ENCODE measurements at places on chromosomes 2 and 18.

DNA sequence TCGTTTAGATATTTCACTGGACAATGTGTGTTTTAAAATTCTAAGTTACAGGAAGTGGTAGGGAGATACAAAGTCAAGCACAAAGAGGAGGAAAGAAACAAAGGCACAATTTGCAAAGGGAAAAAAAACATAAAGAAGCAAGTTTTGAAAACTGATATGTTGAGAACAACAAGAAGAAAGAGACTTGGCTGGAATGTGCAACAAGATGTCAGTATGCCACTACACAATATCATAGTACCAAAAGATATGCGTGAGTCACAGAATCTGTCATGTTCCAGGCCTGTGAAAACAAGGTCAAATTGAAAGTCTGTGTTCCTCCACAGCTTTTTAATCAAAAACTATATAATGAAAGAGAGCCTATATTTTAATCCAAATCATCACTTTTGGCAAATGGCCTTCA, 12.0 kb downstream of the EXOC6B start:
- no peak for DNase-seq

GRCh38 chr2:200081236-200081635, 125.9 kb downstream of the MAIP1 start:
- no peak for DNase-seq

DNA sequence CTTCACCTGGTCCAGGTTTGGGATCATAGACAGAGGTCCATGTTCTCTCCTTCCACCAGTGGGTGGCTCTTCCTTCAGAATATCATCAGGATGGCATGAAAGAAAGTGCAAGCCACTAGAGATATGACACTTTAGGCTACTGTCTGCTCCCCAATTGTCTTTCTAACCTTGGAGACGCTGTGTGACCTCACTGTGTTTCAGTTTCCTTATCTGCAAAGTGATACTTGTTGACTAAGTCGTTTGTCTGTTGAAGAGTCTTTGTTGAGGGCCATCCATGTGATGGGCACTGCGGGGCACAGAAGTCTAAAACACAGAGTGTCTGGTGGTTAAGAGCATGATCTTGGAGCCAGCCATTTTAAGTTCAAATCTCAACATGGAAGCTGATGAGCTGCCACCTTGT, 259.9 kb upstream of the THSD7B start:
- DNase-seq = no peak

GRCh38 chr18:35618696-35619095, 37.2 kb downstream of the GALNT1 start:
- no peak for DNase-seq

- no peak for DNase-seq
Observed at GRCh38 chr18:4125627-4126230, 329.4 kb downstream of the DLGAP1 start.

GRCh38 chr2:190469771-190470170, 61.6 kb downstream of the MFSD6 start:
- no peak for DNase-seq

DNA sequence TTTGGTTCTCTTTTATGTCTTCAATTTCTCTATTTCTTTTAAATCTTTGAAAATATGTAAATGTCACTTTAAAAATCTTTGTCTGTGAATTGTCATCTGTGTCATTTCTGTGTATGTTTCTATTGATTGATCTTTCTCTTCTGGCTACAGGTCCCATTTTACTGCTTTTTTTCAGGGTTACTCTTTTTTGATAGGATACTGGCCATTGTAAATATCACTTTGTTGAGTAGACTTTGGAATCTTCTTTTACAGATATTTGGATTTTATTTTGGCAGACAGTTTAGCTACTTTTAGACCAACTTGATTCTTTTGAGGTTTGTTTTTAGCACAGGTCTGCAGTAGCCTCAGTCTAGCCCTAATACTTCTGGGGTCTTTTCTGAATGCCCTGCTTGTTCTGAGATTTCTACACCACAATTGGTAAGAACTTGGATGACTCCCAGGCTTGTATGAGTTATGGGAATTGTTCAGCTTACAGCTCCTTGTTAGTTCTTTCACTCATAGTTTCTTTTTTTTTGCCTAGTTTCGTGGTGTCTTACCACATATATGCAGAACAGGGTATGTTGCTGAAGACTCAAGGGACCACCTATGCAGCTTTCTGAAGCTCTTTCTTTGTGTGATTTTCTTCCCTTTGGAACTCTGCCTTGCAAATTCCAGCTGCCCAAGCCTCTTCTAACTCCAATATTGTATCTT, 122.2 kb downstream of the QPCT start:
- no peak for DNase-seq

DNA sequence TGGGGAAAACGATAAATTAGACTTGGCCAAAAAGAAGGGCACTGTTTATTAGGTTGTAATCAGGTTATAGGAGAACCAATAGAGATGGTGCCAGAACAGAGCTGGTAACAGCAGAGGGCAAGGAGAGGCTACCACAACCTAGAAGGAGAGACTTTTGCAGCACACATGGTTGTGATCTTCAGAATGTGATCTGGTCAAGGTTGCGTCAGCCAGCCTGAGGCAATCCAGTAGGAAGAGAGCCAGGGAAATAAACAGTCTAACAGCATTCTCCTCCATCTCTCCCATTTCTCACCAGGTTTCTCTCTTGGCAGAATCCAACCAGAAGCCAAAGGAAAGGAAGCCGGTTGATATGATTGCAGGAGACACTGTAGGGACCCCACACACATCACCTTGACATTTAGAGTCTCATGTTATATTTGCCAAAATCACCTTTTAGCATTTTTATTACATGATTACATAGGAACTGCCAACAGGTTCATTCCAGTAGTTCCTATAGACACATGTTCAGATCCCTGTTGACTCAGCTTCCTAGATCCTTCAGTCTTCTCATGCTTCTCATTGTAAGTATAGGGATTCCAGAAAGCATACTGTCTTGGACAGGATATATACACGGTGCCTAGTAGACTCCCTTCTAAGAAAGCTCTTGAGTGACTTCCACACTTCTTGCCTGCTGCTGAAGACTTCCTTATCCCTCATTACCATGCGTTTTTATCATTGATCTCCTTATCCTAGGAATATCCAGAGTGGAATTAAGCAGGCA, 17.6 kb upstream of the SPATS2L start:
- DNase-seq = no peak

DNA sequence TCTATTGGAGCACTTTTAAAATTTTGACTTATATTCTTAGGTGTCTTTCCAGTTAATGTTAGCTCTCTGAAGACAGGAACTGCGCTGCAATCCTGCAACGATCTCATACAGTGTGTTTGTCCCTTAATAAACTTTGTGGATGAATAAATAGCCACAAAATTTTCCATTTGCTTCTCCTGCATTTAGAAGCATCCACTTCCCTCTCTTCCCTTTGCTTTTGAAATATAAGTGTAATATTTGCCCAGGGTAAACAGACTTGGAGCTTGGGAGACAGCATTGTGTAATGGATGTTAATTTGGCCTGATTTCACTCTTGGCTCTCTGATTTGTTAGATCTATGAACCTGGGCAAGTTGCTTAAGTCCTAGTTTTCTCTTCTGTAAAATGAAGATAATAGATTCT, 58.2 kb upstream of the CD28 start:
- DNase-seq = no peak

DNA sequence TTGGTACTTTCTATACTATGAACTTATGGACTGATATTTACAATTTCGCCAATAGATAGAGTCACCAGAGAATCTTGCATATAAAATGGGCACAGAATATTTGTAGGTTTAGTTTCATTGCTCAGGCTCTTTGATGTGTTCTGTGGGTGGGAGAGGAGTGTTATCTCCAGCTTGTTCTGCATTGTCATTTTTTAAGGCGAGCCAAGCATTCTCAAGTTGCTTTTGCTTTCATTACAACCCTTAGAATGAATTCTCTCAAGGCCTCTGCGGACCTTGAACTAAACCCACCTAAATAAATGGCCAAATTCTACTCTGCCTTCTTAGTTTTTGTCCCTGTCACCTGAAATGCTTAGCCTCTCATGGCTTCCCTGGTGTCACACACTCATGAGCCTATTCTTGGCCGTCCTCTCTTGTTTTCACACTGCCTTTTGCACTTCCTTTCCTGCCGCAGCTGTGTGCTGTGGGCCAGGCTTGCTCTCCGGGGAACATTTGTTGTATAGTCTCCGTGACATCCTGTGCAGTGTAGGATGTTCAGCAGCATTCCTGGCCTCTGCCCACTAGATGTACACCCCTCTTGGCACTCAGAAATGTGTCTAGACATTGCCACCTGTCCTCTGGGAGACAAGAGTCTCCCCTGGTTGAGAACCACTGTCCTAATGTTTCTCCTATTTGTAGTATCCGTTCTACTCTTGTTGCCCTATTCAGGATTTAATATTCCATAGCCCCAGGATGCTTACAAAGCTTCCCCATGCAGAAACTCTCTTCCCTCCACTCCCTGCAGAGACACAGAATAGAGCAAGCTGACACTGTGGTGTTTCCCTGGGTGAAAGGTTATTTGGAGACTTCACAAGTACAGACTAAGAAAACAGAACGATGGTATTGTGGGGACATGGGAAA, 255.6 kb downstream of the PTPRM start:
- DNase-seq = no peak

DNA sequence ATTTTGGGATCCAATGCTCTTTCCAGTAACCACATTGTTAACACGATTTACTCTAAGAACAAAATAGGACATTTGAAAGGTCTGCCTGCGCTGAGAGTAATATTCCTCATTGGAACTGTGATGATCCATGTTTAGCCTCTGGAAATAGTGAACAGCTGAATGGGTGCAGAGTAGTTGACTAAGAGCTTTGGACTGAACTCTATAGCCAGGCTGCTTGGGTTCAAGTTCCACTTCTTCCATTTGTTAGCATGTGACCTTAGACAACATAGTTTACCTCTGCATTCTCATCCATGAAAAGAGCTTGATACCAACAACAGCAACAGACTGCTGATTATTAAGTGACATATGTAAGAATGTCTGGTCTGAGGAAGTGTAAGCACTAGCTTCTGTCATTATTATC, 128.3 kb upstream of the MMADHC start:
- no peak for DNase-seq
